ENCODE measurements at places on chromosomes 5 and 9.

DNA sequence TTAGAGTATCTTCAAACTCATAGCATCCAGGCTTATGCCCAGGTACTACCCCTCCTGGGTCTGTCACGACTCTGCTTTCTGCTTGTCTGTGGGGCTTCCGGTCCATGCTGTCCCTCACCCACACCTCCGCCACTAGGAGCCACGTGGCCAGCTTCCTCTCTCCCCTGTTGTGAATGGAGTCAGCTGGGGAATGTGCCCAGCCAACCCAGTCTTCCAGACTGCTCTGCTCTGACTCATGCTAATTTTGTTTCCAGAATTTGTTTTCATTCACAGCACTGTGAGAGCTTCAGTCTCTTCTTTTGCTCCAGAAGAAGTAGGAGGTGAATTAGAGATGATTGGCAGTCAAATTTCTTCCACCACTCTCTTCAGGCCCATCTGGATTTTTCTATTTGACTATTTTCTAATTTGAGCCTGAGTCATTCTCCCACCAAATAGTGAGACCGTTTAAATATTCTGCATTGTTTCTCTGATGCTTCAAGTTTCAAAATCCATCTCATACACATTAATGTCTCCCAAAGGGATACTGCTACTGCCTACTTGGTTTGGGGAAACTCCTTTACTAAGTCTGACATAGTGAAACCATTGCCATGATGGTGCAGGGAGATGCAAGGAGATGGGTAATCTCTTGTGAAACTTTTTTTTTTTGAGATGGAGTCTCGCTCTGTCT is 424.1 kb upstream of the KIF2A start:
- no peak overlapping the region for H3K4me3 ChIP-seq
- H3K27me3 ChIP-seq: no peaks in the 10 kb centered on the region
- no peaks in the 10 kb centered on the region for H3K4me1 ChIP-seq
- H3K36me3 ChIP-seq: no peaks in the 10 kb centered on the region
- H3K27ac ChIP-seq: no peak overlapping the region

- peak overlapping the region; percentile 58 for H3K27ac ChIP-seq
- H3K27me3 ChIP-seq: no peaks in the 10 kb centered on the region
- no peak overlapping the region for H3K4me3 ChIP-seq
- no peaks in the 10 kb centered on the region for H3K36me3 ChIP-seq
- H3K4me1 ChIP-seq: no peaks in the 10 kb centered on the region
These were observed 55.2 kb upstream of the FYB1 start for GRCh38 chr5:39274398-39275085.

- DNase-seq: no peak
- H3K27ac ChIP-seq: no peak overlapping the region
- H3K27me3 ChIP-seq: no peaks in the 10 kb centered on the region
- no peaks in the 10 kb centered on the region for H3K4me1 ChIP-seq
- H3K4me3 ChIP-seq: peak overlapping the region; percentile 1
- no peaks in the 10 kb centered on the region for H3K36me3 ChIP-seq
These were observed 14.1 kb downstream of the TMEM38B start for GRCh38 chr9:105708405-105708804.

- H3K36me3 ChIP-seq: no peaks in the 10 kb centered on the region
- no peak overlapping the region for H3K4me3 ChIP-seq
- no peak overlapping the region for H3K27ac ChIP-seq
- no peak for DNase-seq
- no peaks in the 10 kb centered on the region for H3K27me3 ChIP-seq
These were observed 111.3 kb upstream of the KCNN2 start for GRCh38 chr5:114250536-114250935.

DNA sequence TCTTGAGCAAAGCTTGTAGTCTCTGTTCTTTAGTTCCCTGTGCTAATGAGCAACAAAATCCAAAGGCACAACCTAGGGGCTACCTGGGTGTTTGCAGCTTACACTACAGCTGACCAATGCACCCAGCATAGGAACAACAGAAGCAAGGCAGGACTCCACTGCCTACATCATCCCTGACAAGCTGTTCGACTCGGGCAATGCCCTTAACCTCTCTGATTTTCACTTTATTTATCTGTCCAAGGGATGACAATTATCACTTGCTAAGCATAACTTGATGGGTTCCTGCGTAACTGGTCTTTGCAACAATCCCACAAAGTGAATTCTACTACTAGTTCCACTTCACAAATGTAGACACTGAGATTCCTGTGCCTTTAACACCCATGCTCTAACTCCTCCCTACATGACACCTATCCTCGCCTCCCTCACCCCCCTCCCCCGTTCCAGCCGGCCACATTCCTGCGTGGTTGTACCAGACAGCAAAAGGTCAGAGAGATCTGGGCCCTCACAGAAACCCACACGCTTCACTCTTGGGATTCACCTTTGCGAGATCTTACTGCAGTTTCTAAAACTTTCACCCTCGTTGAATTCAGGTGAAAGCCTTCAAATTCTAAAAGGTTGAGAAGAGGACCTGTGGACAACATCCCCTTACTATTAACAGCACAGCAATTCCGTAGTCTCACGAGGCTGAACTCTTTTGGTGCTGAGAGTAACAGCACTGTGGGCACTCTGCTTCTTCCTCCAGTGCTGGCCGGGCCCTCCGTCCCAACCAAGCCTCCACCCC is 995 bp downstream of the IPPK start:
- no peaks in the 10 kb centered on the region for H3K36me3 ChIP-seq
- DNase-seq: peak; percentile 82
- no peaks in the 10 kb centered on the region for H3K27me3 ChIP-seq
- H3K27ac ChIP-seq: peak overlapping the region; percentile 85
- H3K4me1 ChIP-seq: peaks cover 30% of the 10 kb centered on the region

DNA sequence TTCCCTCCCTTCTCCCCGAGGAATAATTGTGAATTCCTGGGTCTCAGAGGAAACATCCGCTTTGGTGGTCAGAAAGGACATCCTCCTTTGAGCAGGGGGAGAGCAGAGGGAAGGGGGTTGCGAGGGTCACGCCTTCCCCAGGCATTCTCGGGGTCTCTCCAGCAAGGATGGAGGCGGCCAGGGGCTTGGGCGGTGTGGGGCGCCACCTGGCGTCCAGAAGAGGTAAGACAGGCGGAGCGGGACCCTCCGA is 129.1 kb downstream of the KCNIP1 start:
- H3K36me3 ChIP-seq: no peaks in the 10 kb centered on the region
- no peak for DNase-seq
- H3K27me3 ChIP-seq: no peaks in the 10 kb centered on the region
- peak overlapping the region; percentile 83 for H3K27ac ChIP-seq
- H3K4me3 ChIP-seq: no peak overlapping the region
- H3K4me1 ChIP-seq: peaks cover 5% of the 10 kb centered on the region

DNA sequence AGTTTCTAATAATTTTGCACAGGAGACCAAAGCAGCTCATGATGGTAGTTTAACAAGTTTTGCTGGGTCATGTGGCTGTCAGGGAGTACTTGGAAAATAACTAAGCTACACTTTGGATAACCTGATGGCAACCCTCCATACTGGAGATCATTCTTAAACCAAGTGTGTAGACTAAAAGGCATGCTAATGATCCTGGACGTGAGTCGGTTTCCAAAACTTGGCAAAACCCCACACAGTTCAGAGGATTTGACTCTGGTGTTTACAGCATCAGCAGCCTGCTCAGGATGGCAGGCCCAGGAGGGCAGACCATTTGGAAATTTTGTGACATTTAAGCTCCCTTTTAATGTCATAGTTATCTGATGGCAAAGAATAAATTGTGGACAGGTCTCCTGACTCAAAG is 196.5 kb upstream of the EFNA5 start:
- peaks cover 3% of the 10 kb centered on the region for H3K4me1 ChIP-seq
- no peak for DNase-seq
- no peak overlapping the region for H3K27ac ChIP-seq
- no peak overlapping the region for H3K4me3 ChIP-seq
- no peaks in the 10 kb centered on the region for H3K36me3 ChIP-seq
- no peaks in the 10 kb centered on the region for H3K27me3 ChIP-seq

DNA sequence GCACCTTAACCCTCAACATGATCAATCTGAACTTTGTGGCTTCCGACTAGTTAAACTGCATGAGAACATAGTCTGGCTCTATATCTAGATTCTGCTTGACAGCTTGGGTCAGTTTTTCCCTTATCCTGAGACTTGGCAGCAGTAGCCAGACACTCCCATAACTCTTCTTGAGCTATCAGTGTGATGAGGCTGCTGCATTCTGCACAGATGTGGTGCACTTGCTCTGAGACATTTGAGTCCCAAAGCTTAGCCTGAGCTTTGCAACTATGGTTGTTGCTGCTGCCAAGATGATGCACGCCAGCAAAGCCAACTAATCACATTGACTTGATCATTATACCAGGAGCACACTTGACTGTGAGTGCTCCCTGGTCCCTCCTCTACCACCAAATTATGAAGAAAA is 36.2 kb downstream of the MOCS2 start:
- peaks cover 10% of the 10 kb centered on the region for H3K4me1 ChIP-seq
- no peak overlapping the region for H3K27ac ChIP-seq
- H3K36me3 ChIP-seq: peaks cover 29% of the 10 kb centered on the region
- H3K27me3 ChIP-seq: no peaks in the 10 kb centered on the region
- DNase-seq: peak; percentile 73

GRCh38 chr9:121744002-121744686 is 92.7 kb downstream of the DAB2IP start:
- peak overlapping the region; percentile 44 for H3K27ac ChIP-seq
- peak; percentile 83 for DNase-seq
- no peaks in the 10 kb centered on the region for H3K27me3 ChIP-seq

All from adrenal gland (tissue), 19 donors.